HS-27A (cell line): ENCODE measurements at places on chromosomes 2 and 18.

- DNase-seq, result no peak
Measured at GRCh38 chr18:3857544-3857943, 407.6 kb downstream of the TGIF1 start.

GRCh38 chr2:161332371-161332967 is 24.2 kb downstream of the PSMD14 start:
- no peak for DNase-seq

DNA sequence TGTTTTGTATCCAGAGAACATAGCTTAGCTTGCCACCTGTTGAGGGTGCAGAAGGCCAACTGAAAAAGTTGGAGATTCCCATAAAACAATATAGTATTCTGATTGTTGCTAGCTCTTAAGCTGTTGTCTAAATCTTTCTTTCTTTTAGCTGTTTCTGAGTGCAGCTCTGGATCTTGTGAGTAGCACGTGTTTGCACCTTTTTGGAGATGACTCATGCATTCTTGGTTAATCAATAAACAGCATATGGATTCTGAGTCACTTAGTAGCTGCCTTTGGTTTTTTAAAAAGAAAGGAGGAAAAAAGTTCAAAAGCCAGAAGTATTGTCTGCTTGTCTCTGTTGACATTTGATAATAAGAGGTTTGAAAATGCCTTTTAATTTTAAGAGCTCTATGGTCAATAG is 483.0 kb upstream of the FSIP2 start:
- DNase-seq, result peak; percentile 3

DNA sequence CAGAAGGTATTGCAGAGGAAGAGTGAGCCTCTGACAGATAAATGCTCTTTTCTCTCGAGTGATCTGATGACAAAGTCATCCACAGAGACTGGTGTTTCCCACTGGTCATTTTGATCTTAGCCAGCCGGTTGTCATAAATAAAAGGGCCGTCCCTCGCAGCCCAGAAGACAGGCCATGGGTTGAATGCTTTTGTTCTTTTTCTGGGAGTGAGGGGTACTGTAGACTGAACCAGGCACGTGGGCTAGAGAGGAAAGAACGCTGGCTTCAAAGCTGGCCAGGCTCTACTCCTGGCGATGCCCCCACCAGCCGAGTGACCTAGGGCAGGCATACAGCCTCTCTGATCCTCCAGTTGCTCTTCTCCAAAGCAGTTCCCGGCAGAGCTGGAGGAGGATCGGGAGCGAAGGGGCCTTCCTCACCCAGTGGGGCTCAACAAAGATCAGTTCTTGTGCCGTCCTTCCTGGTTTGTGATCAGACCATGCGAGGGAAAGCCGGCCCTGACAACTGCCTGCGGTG is 193.5 kb downstream of the INHBB start:
- DNase-seq, result no peak

DNA sequence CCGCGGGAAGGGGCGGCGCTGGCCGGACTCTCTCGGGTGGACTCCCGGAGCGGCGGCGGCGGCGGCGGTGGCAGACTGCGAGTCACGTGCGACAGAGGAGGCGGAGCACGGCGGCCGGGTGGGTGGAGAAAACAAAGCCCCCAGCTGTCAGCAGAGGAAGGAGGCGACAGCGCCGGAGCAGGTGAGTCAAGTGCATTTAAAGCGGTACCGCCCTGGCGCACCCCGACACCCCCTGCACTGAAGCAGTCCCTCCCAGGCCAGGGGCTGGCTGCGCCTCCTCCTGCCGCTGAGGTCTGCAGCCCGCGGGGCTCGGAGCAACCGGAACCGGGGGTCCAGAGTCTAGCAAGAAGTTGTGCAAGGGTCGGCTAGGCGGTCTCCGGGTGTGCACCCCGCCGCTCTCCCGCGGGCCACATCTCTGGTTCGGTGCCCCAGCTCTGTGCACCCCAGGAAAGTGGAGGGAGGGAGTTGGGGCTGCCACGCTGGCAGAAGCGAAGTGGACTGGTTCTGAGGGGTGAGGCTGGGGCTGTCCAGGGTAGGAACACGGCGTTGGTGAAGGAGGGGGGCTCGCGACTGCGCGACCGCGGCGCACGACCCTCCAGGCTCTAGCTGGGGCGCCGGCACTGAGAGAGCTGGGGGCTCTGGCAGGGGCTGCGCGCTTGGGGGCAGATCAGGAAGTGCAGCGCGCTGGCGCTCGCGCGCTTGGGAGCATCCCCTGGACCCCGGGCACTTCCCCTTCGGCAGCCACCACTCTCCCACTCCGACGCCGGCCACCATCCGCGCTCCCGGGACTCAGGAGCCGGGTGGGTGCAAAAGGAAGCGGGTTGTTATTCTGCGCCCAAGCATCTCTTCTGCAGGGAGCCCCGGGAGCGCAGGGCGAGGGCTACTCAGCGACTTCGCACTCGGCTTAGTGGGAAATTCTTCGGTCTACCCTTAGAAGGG is 64.0 kb upstream of the MAPRE2 start:
- DNase-seq, result no peak

GRCh38 chr2:178484245-178485041 is 4.2 kb downstream of the PLEKHA3 start:
- no peak for DNase-seq
